ENCODE measurements at places on chromosomes 16 and 17.

GRCh38 chr16:25027781-25028180 lies 12.6 kb upstream of the ARHGAP17 start:
- DNase-seq = no peak

- DNase-seq = no peak
Measured at GRCh38 chr17:80361495-80362220, 53.3 kb upstream of the ENDOV start.

- DNase-seq = no peak
Measured at GRCh38 chr16:70694868-70695218, 9.0 kb upstream of the MTSS2 start.

DNA sequence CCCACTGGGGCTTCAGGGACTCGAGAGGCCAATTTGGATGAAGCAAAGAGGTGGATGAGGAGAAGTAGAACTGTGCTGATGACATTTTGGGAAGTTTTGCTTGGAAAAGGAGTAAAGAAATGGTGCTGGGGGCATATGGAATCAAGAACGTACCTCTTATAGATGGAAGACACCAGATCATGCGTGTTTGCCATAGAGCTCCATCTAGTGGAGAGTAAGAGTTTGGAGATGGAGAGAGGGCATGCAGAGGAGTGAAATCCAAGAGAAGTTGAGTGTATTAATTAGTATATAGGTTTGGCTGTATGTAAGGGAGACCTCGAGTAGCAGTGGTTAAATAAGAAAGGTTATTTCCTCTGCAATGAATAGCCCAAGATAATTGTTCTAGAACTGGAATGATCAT lies 56.0 kb downstream of the SHISA6 start:
- DNase-seq = no peak

DNA sequence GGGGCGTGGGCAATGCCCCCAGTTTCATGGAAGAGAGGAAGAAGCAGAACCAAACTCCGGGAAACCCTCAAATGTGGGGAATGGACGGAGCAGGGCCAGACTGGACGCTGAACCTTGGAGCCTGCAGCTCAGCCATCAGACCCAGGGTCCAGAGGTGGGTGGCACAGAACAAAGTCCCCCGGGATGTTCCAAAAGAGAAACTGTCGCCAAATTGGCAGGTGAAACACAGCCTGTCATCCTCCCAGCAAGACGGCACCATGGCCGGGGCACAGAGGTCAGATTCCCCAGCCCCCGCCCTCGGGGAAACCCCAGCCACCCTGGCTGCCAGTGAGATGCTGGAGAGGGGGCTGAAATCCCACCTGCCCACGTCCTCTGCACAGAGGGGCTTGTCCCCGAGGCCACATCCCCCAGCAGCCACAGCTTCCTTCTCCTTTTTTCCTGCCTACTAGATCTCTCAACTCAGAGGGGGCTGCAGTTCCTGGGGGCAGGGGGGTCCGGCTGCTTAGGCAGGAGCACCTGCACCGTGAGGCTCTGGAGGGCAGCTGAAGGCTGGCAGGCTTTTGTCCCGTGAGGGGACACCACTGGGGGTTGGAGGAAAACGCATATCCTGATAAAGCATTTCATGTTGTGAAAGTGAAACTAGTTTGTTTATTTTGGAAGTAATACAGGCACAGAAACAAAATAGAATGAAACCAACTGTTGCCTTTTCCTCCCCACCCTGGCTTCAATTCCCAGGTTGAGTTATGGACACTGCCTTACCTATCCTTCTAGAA lies 1.2 kb upstream of the SECTM1 start:
- no peak for DNase-seq

DNA sequence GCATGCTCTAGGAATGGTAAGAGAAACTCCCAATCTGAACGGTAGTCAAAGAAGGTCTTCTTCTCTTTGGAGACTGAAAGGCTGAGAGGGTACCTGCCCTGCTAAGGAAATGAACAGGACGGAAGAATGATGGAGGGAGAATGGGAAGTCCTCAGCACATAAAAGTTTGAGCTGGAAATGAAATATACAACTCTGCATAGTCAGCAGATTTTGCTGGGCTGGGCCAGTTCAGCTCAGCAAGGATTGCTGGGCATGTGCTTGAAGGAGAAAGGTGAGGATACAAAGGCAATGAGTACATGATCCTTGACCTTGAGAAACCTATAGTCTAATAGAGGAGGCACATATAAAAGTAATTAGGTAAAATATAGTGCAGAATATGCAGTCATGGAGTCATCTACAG lies 669.3 kb downstream of the MAF start:
- DNase-seq = no peak

DNA sequence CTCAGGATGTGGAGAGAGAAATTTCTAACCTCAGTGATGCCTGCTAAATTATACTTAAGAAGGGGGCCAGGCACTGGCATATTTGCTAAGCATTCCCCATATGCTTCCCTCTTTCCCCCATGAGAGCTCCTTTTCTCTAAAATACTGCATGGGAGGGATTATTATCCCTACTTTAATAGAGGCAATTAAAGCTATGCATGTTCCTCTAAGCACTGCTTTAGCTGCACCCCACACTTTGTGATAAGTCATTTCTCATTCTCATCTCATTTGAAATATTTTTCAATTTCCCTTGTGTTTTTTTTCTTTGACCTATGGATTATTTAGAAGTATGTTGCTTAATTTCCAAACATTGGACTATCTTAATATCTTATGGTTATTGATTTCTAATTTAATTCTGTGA lies 72.1 kb upstream of the CIBAR2 start:
- no peak for DNase-seq

- DNase-seq = no peak
Measured at GRCh38 chr17:77723071-77723908, 235.2 kb upstream of the TNRC6C start.

- DNase-seq = no peak
Measured at GRCh38 chr16:10522966-10523365, 57.4 kb downstream of the EMP2 start.
